Transverse colon (tissue), 4 donors: ENCODE measurements at places on chromosomes 1 and 21.

- no peak for DNase-seq
These were observed 8.1 kb downstream of the GPR137B start for GRCh38 chr1:236150311-236150955.

GRCh38 chr1:27548858-27549719 lies 54.9 kb downstream of the AHDC1 start:
- DNase-seq, result no peak

DNA sequence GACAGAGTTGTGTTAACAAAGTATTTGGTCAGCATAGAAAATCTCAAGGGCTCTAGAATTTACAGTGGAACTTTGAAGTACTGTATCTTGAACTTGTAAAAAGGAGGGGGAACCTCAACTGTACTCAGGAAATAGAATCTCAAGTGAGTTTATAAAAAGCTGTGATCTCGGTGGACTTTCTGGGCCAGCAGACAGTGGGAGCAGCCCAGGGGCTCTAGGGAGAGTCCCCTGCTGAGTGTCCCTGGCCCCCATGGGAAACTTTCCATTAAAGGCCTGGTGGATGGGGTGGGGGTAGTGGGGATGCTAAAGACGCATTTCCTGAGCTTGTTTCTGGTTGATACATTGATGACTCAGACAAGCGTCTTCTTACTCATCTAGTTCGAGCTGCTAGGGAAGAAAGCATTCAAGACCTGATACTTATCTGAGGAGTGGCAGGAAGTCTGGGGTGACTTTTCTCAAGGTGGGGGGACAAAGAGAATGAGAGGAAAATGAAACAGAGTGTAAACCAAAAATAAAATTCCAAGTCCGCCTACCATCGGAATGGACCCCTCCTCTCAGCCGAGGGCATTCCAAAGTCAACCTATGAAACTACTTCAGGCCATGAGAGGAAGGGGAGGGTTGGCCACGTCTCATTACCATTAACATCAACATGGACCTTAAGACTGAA lies 65.5 kb downstream of the NID1 start:
- no peak for DNase-seq

GRCh38 chr1:13517193-13517812 lies 3.5 kb upstream of the LRRC38 start:
- no peak for DNase-seq

DNA sequence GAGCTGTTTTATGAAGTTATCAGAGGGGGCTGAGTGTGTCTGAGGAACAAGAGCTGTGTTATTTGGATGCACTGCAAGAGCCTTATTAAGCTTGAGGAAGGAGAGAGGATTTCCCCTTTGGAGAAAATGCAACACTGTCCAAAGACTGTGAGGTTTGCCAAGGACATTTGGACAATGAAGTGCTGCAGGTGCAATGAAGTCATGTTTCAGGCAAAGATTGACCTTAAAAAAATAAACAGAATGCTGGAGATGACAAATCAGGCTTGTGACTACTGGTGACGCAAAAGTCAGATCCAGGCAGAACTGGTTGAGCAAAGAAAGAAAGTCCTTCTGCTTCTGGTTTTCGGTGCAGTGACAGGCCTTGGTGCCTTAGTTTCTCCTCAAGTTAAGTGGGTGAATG lies 125.2 kb upstream of the KIAA0040 start:
- DNase-seq, result no peak

DNA sequence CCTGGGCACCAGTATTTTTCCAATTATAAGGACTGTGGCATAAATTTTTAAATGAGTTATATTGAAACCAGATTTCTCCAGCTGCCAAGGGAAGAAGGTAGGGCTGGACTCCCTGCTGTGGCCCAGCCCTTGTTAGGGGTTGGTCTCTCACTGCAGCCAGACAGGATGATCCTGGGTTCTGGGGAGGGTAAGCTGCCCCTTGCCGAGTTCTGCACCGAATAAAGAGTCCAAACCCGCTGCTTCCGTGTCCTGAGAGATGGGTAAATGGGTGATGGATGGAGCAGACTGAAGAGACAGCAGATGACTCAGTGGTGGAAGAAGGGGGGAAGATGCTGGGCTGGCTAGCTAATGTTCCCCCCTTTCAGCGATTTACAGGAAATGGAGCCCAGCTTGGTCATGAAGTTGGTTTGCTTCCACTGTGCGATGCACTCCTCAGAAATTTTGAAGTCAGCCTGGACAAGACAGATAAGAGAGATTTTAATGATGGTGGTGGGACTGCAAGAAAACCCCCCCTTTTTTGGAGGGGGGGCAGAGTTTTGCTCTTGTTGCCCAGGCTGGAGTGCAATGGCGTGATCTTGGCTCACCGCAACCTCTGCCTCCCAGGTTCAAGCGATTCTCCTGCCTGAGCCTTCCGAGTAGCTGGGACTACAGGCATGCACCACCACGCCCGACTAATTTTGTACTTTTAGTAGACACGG lies 41.4 kb downstream of the YARS1 start:
- no peak for DNase-seq

- DNase-seq, result no peak
These were observed 217.3 kb downstream of the TTLL7 start for GRCh38 chr1:83781667-83782066.

DNA sequence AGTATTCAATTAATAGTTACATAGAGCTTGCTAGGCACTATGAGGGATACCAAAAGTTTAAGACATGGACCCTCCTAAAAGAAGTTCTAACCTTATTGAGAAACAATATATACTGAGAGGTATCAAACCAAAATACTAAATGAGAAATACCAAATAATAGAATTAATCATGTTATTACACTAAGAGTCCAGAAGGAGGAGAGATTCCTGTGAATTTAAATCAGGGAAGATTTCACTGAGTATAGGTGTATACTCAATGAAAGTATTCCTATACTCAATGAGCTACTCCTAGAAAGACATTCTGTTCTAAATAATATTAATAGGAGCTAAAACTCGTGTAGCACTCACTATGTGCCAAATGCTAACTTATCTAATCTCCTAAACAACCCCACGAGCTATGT lies 9.4 kb downstream of the CR1L start:
- no peak for DNase-seq

GRCh38 chr1:112852276-112852675 lies 103.7 kb downstream of the SLC16A1 start:
- DNase-seq, result no peak

- DNase-seq, result peak; percentile 57
These were observed 50.1 kb downstream of the NDUFS5 start for GRCh38 chr1:39076127-39076798.

DNA sequence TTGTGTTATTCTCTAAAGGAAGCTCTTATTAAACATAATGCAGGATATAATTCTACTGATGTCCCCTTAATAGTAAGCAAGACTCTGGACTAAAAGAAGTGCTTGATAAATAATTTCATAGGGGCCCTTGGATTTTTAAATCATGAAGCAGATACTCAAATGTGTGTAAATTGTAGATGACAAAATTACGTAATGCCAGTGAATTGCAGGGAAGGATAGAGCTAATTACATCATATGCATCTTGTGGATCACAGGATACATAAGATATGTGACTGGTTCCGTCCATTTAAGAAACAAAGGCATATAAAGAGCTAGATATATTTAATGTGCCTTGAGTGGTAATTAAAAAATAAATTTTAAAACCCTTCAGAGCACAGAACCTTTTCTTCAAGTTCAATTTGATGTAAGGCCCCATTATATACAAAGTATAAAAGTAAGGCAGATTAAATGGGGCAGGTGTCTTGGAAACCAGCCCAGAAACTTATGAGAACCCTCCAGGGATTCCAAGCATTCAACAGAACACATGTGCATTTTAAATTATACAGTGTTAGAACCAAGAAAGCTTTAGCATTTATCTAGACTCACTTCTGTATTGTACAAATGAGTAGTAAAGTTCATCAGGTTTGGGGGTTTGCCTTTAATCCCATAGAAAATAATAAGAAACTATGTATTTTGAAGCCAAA lies 190.4 kb downstream of the NCAM2 start:
- DNase-seq, result no peak

DNA sequence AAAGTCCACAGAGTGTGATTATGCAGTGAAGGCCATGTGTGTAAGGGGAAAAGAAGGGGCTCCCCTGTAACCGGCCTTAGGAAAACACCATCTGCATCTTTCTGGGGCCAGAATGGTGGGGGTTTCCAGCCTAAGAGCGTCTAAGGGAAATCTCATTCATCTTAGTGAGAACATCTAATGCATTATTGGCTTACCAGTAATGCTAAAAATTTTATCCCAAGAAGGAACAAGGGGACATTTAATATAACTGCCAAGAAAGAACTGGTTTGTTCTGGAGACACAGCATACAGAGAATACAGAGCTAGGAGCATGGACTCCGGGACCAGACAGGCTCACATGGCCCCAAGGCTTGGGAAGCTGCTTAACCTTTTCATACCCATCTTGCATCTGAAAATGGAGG lies 58.3 kb upstream of the DSCAM start:
- no peak for DNase-seq
